ENCODE measurements at places on chromosomes 16 and 17.
A peak's percentile ranks its signal among the peaks of the same experiment; 100 is the strongest.

DNA sequence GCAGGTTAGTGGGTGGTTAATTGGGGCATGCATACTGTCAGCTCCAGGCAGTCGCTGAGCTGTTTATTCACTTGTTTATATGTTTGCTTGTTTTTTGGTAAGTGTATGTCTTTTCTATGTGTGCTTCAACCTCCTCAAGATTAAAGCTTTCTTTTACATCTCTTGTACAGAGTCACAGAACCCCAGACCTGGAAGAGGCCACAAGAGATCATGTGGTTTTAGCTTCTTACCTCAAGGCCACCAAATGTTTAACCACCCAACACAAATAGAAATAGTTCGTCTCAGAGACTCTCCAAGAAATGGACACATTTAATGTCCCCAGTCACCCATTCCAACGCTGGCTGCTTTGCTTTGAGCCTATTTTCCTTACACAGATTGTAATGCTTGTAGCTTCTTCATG is 11.8 kb upstream of the TMEM98 start:
- no peaks in the 10 kb centered on the region for H3K27me3 ChIP-seq
- H3K27ac ChIP-seq: no peak overlapping the region
- no peak for DNase-seq
- H3K4me1 ChIP-seq: no peaks in the 10 kb centered on the region
- H3K4me3 ChIP-seq: no peak overlapping the region

DNA sequence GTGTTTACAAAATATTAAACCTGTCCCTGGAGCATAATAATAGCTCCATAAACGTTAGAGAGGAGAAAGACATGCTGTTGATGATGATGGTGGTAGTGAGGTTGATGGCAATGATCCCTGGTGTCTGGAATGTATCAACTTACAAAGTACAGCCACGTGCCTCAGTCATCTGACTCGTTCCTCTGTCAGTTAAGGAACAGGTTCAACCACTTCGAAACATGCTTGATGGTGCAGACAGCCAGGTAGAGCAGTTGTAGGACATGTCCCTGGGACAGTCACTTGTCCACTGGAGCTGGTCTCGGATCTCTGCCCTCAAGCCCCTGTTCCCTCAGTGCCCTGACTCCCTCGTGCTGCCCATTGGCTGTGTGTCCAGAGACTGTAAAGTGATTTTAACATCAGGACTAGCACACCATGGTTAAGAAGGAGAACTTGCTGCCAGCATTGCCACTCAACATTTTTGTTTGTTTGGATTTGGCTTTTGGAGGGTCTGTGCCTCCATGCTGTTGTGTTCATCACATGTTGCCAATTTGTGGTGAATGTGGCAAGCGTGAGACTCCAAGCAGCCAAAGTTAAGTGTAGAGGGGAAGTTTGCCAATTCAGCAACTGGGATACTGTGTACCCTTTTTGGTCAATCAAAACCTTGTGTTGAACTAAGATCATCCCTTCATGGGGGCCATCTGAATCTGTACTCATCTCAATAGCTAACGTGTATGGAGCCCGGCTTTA is 16.3 kb upstream of the SALL1 start:
- H3K4me1 ChIP-seq: no peaks in the 10 kb centered on the region
- no peak overlapping the region for H3K4me3 ChIP-seq
- no peaks in the 10 kb centered on the region for H3K27me3 ChIP-seq
- no peak for DNase-seq
- no peak overlapping the region for H3K27ac ChIP-seq

GRCh38 chr16:87311387-87311786 is 5.8 kb downstream of the C16orf95 start:
- H3K27me3 ChIP-seq: no peaks in the 10 kb centered on the region
- no peak overlapping the region for H3K4me3 ChIP-seq
- no peaks in the 10 kb centered on the region for H3K36me3 ChIP-seq
- no peak overlapping the region for H3K27ac ChIP-seq

DNA sequence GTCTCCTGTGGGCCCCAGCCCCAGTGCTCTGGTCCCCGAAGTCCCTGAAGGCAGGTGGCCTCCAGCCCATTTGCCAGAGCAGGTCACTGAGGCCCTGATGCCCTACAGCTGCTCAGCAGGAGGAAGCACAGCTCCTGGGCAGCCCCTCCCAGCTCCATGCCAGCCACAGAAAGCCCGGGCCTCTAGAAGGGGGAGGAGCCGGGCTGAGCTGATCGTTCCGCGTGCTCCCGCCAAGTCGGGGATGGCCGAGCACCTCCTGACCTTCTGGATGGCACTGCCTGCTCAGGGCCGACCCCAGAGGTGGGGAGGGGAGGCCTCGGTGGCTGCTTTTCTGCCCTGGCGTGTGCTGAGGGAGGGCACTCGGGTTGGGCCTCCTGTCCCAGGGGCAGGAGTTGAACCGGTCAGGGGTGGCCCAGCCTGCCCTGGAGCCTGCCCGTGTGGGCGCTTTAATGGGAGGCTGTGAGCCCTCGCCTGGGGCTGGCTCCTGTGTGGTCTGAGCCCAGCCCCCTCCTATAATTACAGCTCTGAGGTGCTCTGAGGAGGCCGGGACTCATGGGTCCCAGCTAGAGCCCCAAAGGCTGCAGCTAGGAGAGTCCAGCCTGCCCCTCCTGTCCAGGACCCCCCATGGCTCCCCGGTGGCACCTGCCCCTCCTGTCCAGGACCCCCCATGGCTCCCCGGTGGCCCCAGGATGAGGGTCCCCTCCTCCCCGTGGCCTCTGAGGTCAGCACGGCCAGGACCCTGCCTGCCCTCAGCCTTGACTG is 29.7 kb downstream of the ZFPM1 start:
- no peaks in the 10 kb centered on the region for H3K36me3 ChIP-seq
- no peaks in the 10 kb centered on the region for H3K27me3 ChIP-seq
- no peak overlapping the region for H3K4me3 ChIP-seq
- H3K27ac ChIP-seq: no peak overlapping the region
- H3K4me1 ChIP-seq: peaks cover 7% of the 10 kb centered on the region

DNA sequence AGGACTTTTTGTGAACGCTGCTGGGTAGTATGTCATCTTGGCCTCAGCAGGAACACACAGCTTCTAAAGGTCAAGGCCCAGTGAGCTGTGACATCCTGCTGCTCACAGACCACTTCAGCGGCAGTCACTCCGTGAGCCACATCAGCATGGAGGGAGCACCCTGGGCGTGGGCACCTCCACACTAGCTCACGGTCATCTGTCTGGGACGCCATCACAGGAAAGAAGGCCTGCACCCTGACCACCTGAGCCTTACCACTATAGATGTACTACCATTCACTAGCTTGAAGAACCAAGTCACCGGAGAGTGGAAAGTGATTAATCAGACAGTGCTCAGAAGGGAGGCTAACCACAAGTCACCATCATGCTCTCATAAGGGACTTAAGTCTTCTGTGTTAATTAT is 3.3 kb downstream of the AXIN1 start:
- peaks cover 25% of the 10 kb centered on the region for H3K4me1 ChIP-seq
- H3K27me3 ChIP-seq: no peaks in the 10 kb centered on the region
- H3K27ac ChIP-seq: no peak overlapping the region
- no peak overlapping the region for H3K4me3 ChIP-seq
- DNase-seq: no peak

- peaks cover 56% of the 10 kb centered on the region for H3K27me3 ChIP-seq
- no peak within 1 kb of the TSS for H3K27ac ChIP-seq
- no peak within 1 kb of the TSS for H3K4me3 ChIP-seq
Measured at GRCh38 chr17:7294614-7295153, at the start of gene YBX2. Gene YBX2 (minus strand): TSS chr17:7294639. CDS start chr17:7294500, 139 bp downstream.

DNA sequence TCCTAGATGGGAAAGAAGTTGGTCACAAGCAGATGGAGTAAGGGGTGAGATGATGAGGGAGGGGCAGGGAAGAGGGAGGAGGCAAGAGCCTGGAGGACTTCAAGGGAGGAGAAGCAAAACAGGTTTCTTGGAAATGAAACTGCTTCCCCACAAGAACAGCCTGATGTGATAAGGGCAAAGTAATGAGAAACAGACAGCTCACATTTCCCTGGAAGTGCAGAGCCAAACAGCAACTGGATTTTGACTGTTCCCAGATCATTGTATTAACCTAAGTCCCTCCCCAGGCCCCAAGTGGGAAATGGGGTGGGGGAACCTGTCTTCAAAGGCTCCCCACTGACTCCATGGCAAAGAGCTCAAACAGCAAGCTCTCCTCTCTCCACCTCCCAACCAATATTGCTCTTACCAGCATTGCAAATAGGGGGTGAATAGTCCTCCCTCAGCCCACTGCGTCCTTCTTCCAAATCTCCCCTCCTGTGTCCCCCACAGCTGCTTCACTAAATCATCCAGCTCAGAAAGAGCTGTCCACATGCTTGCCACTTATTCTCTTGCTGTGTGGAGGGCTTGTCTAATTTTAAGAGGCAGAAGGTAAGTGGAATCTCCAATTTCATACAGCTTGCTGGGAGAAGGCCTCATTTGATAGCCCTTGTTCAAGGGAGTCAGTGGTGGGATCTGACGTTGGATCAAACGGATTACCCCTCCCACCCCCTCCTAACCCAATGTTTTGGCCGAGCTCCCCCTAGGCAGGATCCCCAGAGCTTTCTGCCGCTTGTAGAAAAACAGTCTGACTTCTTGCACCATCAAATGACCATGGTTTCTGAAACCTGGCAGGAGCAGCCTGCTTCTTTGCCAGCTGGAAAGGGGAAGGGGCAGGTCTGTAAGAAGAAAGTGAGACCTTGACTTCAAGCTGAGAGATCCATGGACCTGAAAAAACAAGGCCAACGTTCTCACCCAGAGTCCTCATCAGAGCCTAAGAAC is 56.3 kb upstream of the SMIM36 start:
- H3K27me3 ChIP-seq: no peaks in the 10 kb centered on the region
- H3K27ac ChIP-seq: no peak overlapping the region
- H3K36me3 ChIP-seq: no peaks in the 10 kb centered on the region
- H3K4me3 ChIP-seq: no peak overlapping the region
- DNase-seq: no peak

- no peak overlapping the region for H3K4me3 ChIP-seq
- no peaks in the 10 kb centered on the region for H3K27me3 ChIP-seq
- peaks cover 6% of the 10 kb centered on the region for H3K4me1 ChIP-seq
- H3K27ac ChIP-seq: no peak overlapping the region
- H3K36me3 ChIP-seq: no peaks in the 10 kb centered on the region
Measured at GRCh38 chr16:83343935-83344366, 463.8 kb upstream of the HSBP1 start.

DNA sequence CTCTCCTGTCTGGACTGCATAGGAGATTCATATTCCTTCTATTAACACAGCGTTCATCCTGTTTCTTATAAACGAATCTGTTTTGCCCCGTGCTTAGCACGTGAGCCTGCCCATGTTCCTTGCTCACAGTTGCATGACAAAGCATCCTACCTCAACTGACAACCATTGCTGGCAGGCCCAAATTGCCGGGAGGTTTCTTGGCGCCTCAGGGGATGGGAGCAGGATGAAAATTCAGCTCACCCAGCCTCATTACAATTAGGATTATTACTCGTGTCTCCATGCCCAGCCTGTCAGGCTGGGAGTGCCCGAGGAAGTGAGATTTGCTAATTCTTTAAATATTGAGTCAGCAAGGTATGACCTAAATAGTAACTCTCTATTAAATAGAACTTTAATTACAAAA is 36.7 kb upstream of the HELZ start:
- no peaks in the 10 kb centered on the region for H3K36me3 ChIP-seq
- H3K27ac ChIP-seq: no peak overlapping the region

DNA sequence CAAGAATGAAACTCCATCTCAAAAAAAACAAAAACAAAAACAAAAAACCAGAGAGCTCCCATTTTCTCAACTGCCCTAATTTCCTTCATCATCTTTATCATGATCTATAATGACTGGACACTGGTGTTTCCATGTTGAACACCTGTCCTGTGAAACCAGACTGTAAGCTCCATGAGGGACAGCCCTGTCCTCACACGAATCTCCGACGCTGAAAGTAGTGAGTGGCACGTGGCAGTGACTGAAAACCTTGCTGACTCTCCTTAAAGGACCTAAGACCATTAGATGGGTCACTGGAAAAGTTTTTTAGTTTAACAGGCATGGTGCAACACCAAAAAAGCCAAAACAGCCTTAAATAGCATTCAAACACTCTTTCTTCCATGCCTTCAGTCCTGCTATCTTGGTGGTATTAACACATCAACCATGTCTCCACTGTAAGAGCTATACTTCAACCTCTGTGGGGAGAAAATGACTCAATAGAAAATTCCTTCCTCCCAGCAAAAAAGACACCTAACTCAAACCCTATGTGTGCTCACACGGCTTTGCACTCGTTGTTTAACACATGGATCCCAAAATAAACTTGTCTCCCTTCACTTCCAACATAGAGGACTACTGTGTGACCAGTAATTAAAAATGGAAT is 8.3 kb downstream of the AXIN2 start:
- H3K27ac ChIP-seq: no peak overlapping the region
- peaks cover 17% of the 10 kb centered on the region for H3K27me3 ChIP-seq
- no peaks in the 10 kb centered on the region for H3K4me1 ChIP-seq
- no peak overlapping the region for H3K4me3 ChIP-seq

DNA sequence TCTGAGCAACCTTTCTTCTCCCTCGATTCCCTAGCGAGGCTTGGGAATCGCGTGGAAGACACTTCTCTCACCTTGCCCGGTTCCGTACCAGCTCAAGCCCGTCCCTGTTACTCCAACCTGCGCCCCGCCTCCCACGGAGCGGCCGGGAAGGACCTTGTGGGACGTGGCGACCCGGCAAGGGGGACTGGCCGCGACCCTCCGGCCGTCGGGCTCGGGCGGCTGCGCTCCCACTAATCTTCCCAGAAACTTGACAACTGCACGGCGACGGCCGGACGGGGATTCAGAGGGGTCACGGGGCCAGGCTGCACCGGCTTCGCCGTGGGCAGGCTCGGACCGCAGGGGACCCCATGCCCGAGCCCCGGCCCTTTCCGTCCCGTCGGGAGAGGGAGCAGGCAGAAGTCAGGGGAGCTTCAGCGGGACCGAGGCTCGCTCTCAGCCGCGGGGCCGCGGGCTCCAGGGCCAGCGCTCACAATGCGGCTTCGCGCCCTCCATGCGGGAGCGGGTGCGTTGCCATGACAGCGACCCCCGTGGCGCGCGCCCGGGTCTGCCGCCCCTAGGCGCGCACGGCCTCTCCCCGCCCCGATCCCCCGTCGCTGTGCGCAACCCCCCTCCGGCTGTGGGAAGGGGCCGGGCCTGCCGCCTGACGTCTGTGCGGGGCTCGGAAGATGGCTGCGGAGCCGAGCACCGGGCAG is at the start of gene SGSM2:
SGSM2 (plus strand) TSS at position 650 of the 692 bp plus-strand sequence. CDS start 188 bp downstream, outside the sequence.
- H3K36me3 ChIP-seq: peaks cover 37% of the 10 kb centered on the region
- H3K27ac ChIP-seq: peak within 1 kb of the TSS; percentile 73
- H3K4me1 ChIP-seq: peaks cover 25% of the 10 kb centered on the region
- peak within 1 kb of the TSS; percentile 84 for H3K4me3 ChIP-seq
- DNase-seq: peak; percentile 19

- H3K27me3 ChIP-seq: no peaks in the 10 kb centered on the region
- H3K4me3 ChIP-seq: no peak overlapping the region
- peak; percentile 44 for DNase-seq
- H3K27ac ChIP-seq: no peak overlapping the region
Measured at GRCh38 chr16:84340325-84341040, 27.9 kb upstream of the ATP2C2 start.

GRCh38 chr16:87194172-87194571 is 123.0 kb downstream of the C16orf95 start:
- DNase-seq: no peak
- H3K4me1 ChIP-seq: no peaks in the 10 kb centered on the region
- H3K27ac ChIP-seq: no peak overlapping the region

DNA sequence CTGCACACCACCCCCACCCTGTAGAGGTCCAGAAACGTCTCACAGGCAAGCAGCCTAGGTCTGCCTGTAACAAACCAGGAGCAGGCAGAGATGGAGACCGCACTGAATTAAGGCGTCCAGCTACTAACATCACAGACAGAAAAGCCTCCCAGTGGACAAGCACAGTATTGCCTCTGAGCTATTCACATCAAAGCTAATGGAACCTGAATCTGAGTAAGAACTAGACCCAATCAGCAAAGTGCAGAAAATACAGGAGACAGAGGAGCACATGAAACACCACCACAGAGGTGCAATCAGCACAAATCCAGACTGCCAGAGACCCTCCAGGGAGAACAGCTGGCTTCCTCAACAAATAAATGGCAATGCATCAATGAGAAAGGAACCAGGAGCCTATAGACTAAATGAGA is 22.2 kb upstream of the PEMT start:
- H3K27ac ChIP-seq: no peak overlapping the region
- H3K27me3 ChIP-seq: no peaks in the 10 kb centered on the region
- DNase-seq: peak; percentile 55

Measured in CD14-positive monocyte (primary cell).